Urinary bladder (tissue), 4 donors: ENCODE measurements at places on chromosomes 6 and 20. TPM values are rescaled to one million over a fixed set of nuclear protein-coding genes. Genes with fewer than 3 reads are reported as not detected.

DNA sequence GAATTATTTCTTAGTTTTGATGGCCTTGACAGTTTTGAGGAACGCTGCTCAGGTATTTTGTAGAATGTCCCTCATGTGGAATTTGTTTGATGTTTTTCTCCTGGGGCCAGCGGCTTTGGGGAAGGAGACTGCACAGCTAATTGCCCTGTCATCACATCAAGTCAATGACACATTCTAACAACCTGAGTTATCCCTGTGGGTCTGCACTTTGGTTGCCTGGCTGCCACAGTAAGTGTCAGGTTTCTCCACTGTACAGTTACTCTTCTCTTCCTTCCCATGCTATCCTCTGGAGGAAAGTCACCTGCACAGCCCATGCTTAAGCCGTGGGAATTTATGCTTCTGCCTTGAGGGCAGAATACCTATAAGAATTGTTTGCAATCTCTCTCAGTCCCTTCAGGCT, 1.4 kb upstream of the TREML4 start:
- no peak for DNase-seq

GRCh38 chr6:34544776-34545471, 11.2 kb downstream of the SPDEF start:
- no peak for DNase-seq

GRCh38 chr6:167936051-167936450, 61.4 kb upstream of the KIF25 start:
- DNase-seq = no peak

The RBBP9 gene
- 21.9 TPM for total RNA-seq

GRCh38 chr6:31943742-31944141, 2.2 kb upstream of the CFB start:
- DNase-seq = no peak

DNA sequence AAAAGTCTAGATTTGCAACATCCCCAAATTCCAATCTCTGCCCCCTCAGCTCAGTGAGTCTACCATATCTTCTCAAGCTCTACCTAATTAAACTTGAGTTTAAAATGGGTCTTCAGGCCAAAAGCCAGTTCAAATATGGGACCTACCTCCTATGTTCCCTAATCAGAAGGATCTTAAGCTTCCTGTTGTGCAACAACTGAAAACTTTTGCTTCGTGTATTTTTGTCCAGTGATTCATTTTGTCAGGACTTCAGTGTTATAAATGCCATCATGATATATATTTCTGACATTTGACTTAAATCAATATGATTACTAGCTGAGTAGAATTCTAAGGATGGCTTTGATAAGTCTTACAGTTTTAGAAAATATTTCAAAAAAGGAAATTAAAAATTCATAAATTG, 622.6 kb upstream of the PTCHD4 start:
- no peak for DNase-seq

The WFDC12 gene
- total RNA-seq = not detected

The SCRT2 gene
- total RNA-seq = not detected
